ENCODE measurements at places on chromosomes 5 and 9.

DNA sequence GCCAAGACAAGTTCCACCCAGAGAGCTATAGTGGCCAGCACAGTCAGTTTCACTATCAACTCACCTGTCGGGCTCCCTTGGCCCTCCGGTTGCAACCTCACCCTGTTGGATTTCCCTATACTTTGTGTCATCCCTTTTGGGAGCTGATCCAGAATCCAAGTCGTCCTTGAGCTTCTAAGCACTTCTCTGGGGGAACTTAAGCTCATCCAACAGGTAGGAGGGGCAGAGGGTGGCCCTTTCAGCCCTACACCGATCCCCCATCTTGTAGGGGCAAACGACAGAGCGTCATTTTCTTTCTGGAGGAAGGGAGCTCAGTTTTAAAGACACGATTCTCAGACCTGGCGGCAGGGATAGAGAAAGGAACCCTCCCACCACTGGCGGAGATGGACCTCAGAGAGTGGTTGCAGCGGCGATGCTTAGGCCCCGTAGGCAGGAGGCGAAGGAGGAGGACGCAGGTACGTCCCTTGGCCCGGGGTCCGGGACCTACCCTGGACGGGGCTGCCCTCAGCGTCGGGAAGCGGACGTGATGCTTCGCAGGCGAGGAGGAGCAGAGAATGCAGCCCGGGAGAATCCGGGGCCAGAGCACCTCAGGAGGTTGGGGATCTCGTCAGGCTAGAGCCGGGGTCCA is 519 bp downstream of the ZER1 start:
- DNase-seq = no peak

- DNase-seq = no peak
Measured at GRCh38 chr5:106940986-106941385, 729.8 kb downstream of the EFNA5 start.

DNA sequence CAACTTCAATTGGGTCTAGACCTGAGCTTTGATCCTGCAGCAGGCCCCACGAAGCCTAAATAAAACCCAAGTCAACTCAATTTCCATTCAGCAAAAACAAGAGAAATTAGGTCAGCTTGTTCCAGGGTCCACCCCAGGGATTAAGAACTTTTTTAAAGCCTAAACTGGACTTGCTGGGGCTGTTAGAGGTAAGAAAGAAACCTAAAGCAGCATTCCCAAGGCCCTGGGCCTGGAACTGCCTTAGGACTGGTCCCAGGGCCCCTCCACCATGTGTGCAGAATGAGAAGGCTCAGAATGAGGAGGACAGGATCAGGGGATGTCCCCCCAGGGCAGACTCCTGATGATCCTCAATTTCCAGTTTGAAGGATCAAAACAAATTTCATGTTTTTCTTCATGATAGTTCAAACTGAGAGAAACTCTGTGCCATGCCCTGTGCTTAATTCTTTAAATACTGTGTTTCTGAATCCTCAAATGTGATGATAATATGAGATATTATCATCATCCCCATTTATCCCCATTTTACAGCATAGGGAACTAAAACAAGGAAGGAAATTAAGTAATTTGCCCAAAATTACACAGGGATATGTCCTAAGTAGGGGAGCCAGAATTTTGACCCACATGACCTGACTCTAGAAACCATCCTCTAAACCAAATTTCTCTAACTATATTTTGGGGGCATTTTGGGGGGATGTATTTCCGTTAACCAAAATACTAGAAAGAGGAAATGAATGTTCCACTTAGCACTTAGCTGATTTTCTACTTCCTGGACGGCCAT is 64.5 kb downstream of the DENND1A start:
- DNase-seq = no peak

- no peak for DNase-seq
Measured at GRCh38 chr9:19119246-19119645, 8.0 kb downstream of the PLIN2 start.

- DNase-seq = no peak
Measured at GRCh38 chr9:27088981-27089380, 20.0 kb upstream of the TEK start.

DNA sequence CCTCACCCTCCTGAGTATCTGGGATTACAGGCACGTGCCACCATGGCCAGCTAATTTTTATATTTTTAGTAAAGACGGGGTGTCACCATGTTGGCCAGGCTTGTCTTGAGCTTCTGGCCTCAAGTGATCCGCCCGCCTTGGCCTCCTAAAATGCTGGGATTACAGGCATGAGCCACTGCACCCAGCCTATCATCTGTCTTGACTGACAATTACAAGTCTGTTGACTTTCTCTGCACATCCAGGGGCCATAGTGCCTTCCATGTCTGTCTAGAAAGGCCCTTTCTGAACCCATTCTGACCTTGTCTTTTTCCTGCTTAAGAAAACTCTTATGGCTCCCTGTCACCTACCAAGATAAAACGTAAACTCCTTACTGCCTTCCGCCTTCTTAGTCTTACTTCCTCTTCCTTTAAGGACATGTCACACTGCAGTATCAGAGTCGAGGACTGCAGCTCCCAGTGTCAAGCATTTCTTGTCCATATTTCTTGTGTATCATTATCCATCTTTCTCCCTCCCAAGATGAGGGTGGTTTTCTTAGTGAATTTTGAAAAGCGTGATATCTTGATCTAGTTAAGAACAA is 49.9 kb upstream of the SHB start:
- no peak for DNase-seq

DNA sequence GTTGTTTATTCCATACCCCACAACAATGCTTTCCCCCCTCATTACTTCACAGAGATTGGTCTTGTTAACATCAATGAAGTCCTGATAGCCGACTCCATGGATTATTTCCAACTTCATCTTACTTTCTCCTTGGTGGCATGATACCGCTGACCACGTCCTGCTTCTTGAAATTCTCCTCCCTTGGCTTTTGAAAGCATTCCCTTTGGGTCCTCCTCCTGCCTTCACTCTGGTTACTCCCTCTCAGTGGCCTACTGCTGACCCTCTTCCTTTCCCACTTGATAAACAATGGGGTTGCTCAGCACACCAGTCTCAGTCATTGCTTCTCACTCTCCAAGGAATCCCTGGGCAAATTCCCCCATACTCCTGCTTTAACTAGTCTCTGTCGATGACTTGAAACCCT is 283.9 kb downstream of the SEC61B start:
- no peak for DNase-seq

- DNase-seq = no peak
Measured at GRCh38 chr5:644971-645370, 32.8 kb downstream of the CEP72 start.

DNA sequence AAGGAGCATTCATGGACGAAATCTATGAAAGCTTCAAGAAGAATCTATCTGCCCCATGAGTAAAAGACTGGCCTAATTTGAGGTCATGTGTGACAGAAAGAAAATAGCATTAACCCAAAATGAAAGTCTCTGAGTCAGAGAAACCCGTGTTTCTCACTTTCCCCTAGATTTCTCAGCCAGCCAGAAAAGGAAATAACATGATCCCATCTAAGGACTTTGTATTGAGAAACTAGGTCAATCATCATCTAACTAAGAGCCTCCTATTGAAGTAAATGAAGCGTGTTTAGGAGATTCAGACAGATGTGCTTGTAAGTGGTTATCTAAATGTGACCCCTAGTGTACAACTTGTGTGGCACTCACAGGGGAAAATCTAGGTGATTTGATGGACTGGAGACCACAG is 77.3 kb upstream of the ZNF366 start:
- no peak for DNase-seq

DNA sequence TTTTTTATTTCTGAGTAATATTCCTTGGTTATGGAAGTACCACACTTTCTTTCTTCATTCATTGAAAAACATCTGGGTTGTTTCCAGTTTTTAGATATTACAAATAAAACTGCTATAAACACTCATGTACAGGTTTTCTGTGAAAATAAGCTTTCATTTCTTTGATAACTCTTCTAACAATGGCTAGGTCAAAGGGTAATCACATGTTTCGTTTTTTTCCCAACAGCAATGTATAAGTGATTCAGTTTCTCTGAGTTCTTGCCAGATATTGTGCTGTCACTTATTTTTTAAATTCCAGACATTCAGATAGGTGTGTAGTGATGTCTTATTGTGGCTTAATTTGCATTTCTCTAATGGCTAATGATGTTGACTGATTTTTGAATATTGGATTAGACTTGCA is 16.7 kb upstream of the TNPO1 start:
- DNase-seq = no peak

GRCh38 chr9:136542241-136543040 is 3.4 kb downstream of the NOTCH1 start:
- DNase-seq = no peak

All from NCI-H1694 (cell line).